WERI-Rb-1 (cell line): ENCODE measurements at places on chromosomes 6 and 20.

DNA sequence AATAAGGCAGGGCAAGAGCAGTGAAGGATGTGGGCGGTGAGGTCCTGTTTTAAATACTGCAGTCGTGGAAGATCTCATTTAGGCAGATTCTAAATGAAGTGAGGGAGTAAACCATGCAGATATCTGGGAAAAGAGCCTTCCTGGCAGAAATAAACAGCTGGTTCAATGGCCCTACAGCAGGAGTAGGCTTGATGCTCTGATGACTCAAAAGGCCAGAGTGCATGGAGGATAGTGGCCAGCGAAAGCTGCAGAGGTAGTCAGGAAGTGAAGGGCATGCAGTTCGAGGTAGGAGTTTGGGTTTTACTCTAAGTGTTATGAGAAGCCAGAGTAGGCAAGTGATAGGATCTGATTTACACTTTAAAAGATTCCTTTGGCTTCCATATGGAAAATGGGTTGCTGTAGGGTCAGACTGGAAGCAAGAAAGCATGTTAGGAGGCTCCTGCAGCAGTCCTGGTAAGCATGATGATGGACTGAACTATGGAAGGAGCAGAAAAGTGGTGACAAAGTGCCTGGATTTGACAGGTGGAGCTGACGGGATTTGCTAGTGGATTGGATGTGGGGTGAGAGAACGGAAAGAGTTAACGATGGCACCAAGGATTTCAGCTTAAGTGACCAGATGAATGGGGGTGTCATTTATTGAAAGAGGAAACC, 150.0 kb downstream of the GJA10 start:
- DNase-seq, result no peak

- no peak for DNase-seq
Measured at GRCh38 chr6:21080221-21080620, 513.3 kb upstream of the SOX4 start.

DNA sequence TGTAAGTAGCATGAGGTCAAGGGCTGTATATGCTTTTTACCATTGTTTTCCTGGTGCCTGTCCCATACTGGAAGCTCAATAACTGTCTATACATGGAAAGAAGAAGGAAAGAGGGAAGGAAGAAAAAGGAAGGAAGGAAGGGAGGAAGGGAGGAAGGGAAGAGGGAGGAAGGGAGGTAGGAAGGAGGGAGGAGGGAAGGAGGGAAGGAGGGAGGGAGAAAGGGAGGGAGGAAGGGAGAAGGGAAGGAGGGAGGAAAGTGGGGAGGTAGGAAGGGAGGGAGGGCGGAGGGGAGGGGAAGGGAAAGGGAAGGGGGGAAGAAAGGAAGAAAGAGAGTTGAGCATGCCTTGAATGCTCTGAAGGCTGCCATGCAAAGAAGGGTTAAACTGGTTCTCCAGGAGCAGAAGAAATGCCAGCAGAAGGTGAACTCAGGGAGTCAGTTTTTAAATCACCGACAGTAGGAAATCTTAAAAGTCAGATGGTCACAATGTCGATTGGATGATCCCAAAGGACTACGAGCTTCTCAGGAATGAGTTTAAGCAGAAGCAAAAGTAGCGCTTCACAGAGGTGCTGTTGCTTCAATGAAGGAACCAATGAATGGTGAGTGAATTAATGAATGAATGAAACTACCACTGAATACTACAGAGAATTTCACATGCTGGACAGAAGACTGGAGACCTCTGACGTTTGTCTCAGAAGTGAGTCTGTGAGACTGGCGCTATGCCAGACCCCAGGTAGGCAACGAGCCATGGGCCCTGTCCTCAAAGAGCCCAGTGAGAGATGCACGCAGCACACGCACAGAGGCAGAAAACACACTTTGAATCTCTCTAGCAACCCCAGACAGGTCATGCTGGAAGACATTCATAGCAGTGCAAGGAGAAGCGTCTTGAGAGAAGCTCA, 117.6 kb downstream of the MRPL14 start:
- peak; percentile 3 for DNase-seq

GRCh38 chr6:106694343-106694742, 65.0 kb downstream of the QRSL1 start:
- DNase-seq, result no peak

GRCh38 chr6:141677598-141678211, 455.0 kb upstream of the GJE1 start:
- DNase-seq, result no peak

DNA sequence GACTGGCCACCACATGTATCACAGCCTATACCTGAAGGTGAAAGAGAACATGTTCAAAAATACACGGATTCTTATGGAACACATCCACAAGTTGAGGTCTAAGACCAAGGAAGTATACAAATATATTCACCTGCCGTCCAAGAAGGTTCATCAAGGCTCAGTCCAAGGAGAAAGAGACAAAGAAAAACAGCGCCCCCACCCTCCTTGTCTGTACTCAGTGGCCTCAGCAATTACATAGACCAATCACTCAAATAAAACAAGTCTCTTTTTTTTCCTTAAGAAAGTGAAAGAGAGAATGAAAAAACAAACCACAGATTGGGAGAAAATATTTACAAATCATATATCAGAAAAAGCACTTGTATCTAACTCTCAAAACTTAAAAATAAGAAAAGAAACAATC, 19.5 kb downstream of the CPXM1 start:
- DNase-seq, result no peak

- DNase-seq, result peak; percentile 51
Measured at GRCh38 chr6:38671885-38672467, 31.0 kb downstream of the GLO1 start.

- DNase-seq, result no peak
Measured at GRCh38 chr6:53032849-53033248, 32.4 kb upstream of the FBXO9 start.

- no peak for DNase-seq
Measured at GRCh38 chr6:166803471-166803870, 152.9 kb downstream of the RNASET2 start.

GRCh38 chr6:5751525-5752390, 255.0 kb downstream of the NRN1 start:
- no peak for DNase-seq

DNA sequence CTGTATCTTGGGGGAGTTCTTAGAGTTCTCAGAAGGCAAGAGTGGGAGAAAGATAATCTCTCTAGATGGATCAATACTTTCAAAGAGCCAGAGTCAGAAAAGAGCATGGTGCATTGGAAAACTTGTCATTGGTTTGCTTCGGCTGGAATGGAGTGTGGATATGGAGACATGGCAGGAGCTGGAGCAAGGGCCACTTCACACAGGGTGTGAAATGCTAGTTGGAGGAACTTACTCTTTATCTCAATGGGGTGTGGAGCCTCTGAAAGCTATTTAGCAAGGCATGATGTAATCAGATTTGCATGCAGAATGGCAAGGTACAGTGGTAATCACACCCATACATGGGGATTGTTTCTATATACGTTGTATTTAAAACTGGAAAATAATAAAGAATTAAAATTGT, 31.5 kb upstream of the PAQR8 start:
- DNase-seq, result no peak

DNA sequence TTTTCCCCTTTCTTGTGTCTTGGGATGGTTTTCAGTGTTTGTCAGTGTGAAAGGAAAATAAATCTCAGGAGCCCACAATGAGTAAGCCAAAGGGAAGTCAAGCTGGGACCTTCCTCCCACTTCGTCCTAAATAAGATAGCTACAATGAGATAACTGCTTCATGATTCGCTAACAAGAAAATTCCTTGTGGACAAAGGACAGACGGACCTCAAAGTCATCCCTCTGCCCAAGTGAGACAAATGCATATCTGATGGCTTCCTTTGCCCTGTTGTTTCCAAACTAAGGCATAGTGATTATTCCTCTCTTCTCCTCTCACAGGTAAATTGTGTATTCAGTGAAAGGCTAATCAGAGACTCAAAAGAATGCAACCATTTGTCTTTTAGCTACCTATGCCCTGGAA, 26.1 kb upstream of the ADTRP start:
- DNase-seq, result no peak

GRCh38 chr6:157182503-157183264, 140.6 kb downstream of the TMEM242 start:
- no peak for DNase-seq
